ENCODE measurements at places on chromosomes 6 and 20. TPM values are rescaled to one million over a fixed set of nuclear protein-coding genes. Genes with fewer than 3 reads are reported as not detected.
A peak's percentile ranks its signal among the peaks of the same experiment; 100 is the strongest.

Gene RHAG
- total RNA-seq, result not detected

Gene HMGCLL1
- total RNA-seq, result 1.9 TPM

Gene IL17F
- not detected for total RNA-seq

Gene CFAP206
- 5.0 TPM for total RNA-seq

Gene BEND6
- total RNA-seq, result 1.3 TPM

Gene RUNX2
- total RNA-seq, result 6.0 TPM

Gene PSMA7
- total RNA-seq, result 207 TPM

Gene GUCA1A
- total RNA-seq, result 0.57 TPM

Gene RGL2
- total RNA-seq, result 128 TPM

DNA sequence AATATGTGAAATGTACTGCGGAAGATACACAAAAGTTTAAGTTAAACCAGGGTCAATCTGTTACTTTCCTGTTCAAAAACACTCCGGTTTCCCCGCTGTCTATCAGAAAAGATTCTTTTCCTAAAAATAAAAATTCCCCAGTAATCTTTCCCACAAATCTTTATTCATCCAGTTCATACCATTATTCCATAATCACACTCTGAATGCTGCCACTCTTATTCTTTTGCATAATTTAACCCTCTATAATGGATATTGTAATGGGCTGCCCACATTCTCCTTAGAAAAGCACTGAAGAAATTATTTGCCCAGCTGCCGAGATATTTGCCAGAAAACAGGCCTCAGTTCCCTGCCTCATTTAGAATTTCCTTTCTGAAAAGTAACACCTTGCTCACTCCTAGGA, 68.6 kb downstream of the EPHA7 start:
- DNase-seq, result no peak

GRCh38 chr20:19019734-19020364, 192.6 kb upstream of the SLC24A3 start:
- no peak for DNase-seq

GRCh38 chr6:111802720-111803330, 70.4 kb downstream of the FYN start:
- no peak for DNase-seq

DNA sequence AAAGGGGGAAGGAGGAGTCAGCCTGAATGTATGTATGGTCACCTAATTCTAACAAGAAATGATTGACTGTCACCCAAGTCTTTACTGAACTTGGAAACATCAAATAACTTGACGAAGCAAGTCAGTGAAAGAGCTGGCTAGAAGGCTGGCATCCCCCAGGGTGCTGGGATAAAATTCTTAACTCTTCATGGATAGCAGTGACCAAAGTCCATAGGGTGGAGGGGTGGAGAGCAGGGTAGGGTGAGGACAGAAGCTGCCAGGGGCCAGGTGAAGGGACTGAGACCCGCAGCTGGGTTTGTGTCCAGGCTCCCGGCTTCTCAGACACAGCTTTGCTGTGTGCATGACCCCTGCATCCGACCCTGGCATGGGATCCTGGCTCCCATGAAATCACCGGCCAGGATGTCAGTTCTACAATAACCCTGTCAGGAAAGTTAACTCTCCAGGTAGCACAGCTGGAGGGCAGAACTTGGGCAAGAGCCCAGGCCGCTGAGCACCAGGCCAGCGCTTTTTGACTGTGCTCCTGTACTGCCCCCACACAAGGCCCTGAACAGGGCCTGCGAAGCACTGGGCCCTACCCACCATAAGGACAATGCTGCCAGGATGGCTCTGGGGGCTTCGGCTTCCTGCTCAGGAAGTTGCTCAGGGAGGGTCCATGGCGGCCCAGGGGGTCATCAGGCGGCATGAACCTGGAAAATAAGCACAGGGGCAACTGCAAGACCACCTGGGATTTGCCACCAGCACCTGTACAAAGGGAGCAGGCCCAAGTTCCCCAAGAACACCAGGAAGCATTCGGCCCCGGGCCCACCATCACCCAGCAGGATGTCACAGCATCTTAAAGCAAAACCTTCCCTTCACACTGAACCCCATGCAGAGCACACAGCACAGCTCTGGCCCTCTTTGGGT, 32.5 kb downstream of the ZC3H12D start:
- DNase-seq, result no peak

DNA sequence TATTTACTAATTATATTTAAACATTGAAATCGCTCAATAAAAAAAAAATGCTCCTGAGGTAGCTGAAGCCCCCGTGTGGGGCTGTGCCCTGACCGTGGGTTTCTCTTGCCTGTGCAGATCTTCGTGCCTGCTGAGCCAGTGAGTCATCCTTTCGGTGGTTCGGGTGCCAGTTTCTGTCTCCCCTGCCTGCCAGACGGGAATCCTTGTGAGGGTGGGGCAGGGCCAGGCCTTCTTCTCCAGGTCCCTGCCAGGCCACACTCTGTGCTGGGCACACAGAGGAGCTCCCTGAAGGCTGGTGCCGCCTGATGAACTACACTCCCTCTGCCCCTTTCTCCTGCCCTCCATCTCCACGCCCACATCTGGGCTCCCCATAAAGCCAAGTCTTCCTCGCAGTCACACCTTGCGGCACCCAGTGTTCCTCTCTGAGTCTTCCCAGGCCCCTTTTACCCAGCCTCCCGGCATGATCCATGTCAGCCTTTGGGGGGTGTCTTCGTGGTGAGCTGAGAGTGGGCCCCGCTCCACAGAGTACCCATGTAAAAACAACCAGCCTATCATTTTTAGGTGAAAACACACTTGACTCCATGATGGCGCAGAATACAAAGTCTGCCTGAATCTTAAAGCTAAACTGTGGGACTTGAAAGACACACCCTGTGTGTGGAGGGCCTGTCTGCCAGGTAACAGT, 19.3 kb downstream of the FGD2 start:
- DNase-seq, result no peak

DNA sequence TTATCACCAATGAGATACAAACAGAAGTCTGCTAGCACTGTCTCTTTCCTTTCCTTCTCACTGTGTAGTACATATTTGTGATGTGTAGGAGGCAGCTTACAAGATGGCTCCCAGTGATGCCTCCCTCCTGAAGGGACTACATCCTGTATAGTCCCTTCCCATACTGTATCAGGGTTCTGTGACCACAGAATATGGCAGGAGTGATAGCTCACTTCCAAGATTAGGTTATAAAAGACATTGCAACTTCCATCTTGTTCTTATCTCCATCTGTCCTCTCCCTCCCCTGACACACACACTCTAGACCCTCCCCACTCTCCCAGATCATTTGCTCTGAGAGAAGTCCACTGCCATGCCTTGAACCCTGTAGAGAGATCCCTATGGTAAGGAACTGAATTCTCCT, 38.0 kb downstream of the SESN1 start:
- DNase-seq, result no peak

DNA sequence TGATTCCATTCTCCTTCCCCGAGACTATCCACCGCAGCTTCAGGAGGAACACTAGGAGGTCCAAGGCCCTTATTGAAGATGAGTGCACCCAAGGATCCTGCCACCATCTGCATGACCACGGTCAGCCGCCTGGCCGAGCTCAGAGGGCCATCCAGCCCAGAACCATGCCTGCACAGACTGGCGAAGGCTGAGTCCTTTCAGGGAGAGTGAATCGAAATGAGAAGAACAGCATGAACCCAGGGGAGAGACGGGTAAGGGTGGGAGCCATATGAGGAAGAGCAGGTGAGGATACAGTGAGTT, 26.3 kb downstream of the SERPINB6 start:
- DNase-seq, result peak; percentile 22

- no peak for DNase-seq
Observed at GRCh38 chr20:53643031-53643832, 49.6 kb upstream of the ZNF217 start.

- DNase-seq, result no peak
Observed at GRCh38 chr6:142241061-142241460, 60.7 kb upstream of the ADGRG6 start.

GRCh38 chr6:15442467-15442866, 196.6 kb downstream of the JARID2 start:
- DNase-seq, result no peak

DNA sequence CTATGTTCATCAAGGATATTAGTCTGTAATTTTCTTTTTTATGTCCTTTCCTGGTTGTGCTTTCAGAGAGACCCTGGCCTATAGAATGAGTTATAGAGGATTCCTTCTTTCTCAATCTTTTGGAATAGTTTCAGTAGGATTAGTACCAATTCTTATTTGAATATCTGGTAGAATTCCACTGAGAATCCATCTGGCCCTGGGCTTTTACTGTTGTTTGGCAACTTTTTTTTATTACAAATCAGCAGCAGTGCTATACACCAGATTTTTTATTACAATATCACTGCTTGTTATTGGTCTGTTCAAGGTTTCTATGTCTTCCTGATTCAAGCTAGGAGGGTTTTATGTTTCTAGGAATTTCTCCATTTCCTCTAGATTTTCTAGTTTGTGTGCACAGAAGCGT, 50.0 kb upstream of the NRSN1 start:
- no peak for DNase-seq

DNA sequence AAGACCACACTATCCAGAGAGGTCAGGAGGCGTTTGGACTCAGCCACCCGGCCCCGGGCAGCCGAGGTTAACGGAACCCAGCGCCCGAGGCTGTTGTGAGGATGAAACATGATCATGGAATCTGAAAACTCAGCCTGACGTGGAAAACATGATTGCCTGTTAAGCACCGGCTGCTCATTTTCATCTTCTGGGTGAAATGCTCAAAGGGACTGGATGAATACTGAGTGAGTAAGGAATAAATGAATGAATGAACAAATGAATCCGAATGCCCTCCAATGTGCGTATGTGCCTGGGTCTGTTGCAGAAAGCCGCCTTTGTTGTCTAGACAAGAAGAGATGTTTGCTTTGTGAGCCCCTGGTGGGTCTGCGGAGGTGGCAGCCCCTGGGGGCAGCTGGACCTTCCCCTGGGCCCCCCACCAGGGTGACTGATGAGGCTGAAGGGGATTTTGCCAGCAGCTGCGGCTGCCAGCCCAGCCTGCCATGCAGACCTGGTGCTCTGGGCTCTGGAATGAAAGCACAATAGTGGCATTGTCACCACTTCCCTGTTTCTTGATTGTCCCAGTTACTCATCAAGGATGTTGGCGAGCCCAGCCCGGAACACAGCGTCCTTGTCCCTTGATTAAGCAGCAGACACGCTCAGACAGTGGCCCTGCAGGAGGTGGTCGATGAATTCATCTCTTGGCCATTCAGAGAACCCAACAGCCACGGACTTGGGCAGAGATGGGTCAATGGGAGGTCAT, 211.1 kb downstream of the ANKRD60 start:
- peak; percentile 18 for DNase-seq

DNA sequence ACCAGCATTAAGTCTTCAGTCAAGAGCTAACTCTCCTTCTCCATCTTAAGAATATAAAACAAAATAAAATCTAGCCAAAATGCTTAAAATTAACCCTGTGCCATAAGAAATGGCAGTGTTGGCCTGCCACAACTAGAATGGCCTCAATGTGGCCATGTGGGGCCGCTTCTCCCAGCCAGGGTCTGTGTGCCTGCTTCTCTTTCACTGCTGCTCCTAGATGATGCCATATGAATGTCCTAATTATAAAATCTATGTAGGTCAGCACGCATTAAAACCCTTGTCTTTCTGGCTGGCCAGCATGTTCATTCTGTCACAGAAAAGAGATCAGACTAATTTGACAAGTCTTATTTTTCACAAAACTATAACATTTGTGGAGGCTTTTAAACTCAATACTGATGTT, 102.6 kb downstream of the C6orf118 start:
- no peak for DNase-seq

DNA sequence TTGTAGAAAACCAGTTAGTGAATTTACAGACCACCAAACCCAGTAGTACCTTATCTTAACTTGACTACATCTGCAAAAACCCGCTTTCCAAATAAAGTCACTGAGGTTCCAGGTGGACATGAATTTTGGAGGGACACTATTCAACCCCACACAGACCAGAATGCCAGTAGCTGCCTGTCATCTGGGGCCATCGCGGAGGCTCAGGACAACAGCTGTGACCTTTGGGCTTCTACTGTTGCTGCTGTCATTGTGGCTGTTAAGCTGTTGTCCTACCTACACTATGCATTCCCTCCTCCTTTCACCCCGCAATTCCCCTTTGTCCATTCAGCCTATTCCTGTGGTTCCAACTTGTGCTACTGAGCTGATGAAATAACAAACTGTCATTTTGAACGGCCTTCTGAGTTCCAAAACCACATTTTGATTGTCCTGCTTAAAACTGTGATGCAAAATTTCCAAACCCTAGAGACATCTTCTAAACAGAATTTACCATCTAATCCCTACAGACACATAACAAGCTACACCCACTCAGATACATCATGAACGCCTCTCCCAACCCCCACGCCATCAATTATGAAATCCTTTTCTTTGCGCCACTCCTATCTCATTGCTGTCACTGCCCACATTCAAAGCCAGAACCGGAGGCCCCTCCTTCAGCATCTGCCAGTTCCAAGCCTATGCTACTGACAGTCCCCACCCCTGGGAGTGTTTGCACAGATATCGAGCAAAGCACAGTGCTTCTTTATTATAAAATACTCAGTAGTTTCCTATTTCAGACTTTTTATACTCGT, 125.0 kb downstream of the C6orf118 start:
- no peak for DNase-seq

- DNase-seq, result peak; percentile 86
Observed at GRCh38 chr6:35496841-35497570, at the start of gene TEAD3. Gene TEAD3, minus strand, starts transcription at chr6:35497079.

DNA sequence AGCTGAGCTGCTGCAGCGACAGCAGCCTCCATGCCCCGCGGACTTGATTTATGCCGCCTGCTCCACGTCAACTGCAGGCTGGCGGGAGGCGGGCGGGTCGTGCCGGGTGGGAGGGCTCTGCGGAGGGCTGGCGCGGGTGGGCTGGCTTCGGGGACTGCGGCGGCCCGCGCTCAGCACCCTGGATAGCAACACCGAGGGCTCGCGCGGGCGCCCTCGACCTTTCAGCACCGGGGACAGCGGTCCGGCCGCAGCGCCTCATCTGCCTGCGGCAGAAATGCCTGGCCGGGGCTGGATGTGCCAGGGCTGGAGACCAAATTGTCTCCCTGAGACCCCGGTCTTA, 792 bp downstream of the SNAP25 start:
- DNase-seq, result peak; percentile 92

DNA sequence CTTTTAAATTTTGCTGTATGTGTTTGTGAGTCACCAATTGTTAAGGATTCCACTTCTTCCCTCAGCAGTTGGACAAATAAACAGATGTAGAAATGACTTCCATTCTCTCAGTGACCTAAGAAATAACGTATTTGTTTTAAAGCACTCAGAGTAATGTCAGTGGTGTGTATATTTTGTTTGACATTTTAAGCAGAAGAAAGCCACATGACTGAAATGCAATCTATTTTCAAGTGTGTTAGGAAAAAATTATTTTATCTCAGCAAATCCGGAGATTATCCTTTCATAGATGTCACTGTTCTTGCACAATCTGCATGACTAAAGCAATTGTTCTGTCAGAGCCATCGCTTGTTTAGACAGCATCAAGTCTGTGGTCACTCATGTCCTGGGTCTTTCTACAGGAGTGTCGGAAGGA, 77.1 kb downstream of the JAG1 start:
- no peak for DNase-seq

DNA sequence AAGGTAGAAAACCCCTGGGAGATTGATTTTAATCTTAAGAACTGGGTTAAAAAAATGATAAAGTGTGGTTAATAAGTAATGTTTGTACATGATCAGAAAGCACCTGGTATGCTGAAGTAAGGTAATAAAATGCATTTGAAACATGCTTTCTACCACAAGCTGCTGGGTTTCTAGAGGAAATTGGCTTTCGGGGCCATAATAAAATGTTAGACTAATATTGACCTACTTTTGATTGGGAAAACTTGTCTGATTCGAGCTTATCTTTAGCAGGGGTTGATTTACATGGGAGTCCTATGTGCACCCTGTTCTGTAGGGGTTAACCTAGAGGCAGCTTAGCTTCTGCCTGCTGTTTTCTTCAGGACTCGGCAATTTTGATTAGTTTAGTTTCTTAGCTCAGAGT, 50.5 kb downstream of the CRYBG1 start:
- DNase-seq, result no peak

- DNase-seq, result no peak
Observed at GRCh38 chr6:6366803-6367202, 46.3 kb upstream of the F13A1 start.

Data from type B pancreatic cell (in vitro differentiated cells).